Germinal center (tissue), 1 donor: ENCODE measurements at places on chromosomes 1 and 21.
A peak's percentile ranks its signal among the peaks of the same experiment; 100 is the strongest.

- DNase-seq, result no peak
Observed at GRCh38 chr1:59013276-59013927, 229.6 kb upstream of the JUN start.

- DNase-seq, result peak; percentile 60
Observed at GRCh38 chr21:42120903-42121535, 49.9 kb downstream of the UMODL1 start.

GRCh38 chr1:218537122-218537913 lies 192.2 kb downstream of the TGFB2 start:
- no peak for DNase-seq

DNA sequence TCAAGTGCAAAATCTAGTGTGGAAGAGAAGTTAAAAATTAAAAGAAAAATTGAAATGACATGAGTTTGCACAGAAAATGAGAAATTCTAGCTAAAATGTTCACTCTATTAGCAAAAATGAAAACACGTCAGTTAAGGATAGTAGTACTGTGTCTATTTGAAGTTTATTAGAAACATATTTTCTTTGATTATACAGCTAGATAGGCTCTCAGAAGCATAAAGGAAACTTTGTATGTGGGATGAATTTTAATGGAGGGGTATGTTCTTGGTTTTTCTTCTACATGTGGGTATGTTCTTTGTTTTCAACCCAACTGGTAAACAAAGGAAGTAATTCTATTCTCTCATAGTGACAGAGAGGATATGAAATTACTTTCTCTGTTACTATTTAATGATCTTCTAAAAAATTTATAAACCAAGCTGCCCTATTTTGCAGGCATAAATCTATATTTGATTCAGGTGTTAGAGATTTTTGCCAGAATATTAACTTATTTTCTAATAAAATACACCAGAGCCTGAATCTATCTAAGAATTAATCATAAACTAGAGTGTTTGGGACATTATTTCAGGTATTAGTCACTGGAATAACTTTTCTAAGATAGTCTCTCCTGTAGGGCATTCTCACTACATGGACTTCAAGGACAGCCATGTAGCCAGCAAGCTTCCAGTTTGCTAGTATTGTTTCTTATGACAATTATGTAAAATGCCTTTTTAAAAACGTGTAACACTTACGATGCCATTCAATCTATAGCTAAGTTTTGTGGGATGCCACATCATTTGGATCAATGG lies 15.8 kb downstream of the GPSM2 start:
- DNase-seq, result no peak
